ENCODE measurements at places on chromosomes 3 and 15.
A peak's percentile ranks its signal among the peaks of the same experiment; 100 is the strongest.

GRCh38 chr3:76900596-76900995, 139.3 kb upstream of the ROBO2 start:
- DNase-seq: no peak

- DNase-seq: no peak
These were observed 13.2 kb downstream of the USP3 start for GRCh38 chr15:63517628-63518027.

- DNase-seq: no peak
These were observed 569.2 kb upstream of the ARPP21 start for GRCh38 chr3:35070088-35070487.

DNA sequence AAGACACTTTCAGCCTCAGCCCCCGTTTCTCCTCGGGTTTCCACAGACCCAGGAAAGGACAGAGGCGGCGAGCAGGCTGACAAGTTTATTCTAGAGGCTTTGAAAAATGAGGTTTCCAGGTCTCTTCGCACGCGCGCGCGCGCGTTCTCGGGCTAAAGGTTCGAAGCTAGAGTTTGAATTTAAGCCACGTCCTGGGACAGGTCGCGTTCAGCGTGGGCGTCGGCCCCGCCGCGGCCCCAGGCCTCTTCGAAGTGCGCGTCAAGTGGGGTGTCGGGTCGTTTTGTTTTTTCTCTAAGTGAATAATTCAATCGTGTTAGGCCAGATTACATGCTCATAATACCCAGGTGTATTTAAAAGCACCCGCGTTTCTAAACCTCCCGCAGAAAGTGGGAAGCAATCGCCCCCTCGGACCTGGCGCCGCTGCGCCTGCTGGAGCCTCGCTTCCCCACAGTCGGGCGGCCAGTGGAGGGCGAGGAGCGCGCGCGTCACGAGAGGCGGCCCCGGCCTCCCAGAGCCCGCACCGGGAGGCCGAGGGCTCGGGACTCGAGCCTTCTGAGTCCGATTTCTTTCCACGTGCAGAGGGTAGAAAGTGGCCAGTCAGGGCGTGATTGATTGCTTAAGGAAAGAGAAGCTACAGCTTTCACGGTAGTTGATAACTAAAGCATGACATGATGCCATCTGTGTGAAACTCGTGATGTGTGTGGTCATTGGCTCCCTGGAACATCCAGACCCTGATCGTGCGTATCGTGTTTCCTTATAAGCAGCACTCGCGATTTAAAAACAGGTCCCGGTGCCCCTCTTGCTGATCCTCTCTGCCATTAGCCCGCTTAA, 15.8 kb upstream of the SOX2 start:
- DNase-seq: no peak

- DNase-seq: peak; percentile 99
These were observed at the start of gene RNF13 for GRCh38 chr3:149812606-149813366. RNF13 (plus strand) TSS chr3:149813215; CDS start chr3:149846027, 32,812 bp downstream.

GRCh38 chr15:97977734-97978133, 17.2 kb downstream of the ARRDC4 start:
- DNase-seq: no peak

Measured in G401 (cell line).